ENCODE measurements at places on chromosomes 13 and 19.
A peak's percentile ranks its signal among the peaks of the same experiment; 100 is the strongest.

DNA sequence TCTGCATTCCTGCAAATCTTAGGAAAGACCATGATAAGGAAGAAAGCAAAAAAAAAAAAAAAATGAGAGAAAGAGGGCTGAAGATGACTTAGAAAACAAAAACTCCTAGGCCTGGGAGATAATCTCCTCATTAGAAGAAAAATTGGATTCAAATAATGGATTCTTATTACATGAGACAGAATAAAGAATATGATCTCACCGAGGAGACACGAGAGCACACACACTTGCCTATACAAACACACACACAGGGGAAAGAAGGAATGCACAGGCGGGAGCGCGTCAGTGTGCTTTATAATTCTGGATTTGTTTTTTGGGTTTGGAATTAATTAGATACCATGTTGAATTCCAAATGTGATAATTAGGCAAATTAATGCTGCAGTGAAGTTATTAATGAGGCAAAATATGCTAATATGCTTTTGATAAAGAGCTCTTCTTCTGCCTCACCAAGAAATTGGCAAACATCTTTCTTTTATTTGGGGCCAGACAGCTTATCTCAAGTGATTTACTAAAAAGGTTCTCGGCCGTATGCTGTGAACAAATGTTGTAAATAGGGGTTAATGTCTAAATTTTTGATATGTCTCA is 36.1 kb upstream of the PCDH8 start:
- DNase-seq, result no peak

DNA sequence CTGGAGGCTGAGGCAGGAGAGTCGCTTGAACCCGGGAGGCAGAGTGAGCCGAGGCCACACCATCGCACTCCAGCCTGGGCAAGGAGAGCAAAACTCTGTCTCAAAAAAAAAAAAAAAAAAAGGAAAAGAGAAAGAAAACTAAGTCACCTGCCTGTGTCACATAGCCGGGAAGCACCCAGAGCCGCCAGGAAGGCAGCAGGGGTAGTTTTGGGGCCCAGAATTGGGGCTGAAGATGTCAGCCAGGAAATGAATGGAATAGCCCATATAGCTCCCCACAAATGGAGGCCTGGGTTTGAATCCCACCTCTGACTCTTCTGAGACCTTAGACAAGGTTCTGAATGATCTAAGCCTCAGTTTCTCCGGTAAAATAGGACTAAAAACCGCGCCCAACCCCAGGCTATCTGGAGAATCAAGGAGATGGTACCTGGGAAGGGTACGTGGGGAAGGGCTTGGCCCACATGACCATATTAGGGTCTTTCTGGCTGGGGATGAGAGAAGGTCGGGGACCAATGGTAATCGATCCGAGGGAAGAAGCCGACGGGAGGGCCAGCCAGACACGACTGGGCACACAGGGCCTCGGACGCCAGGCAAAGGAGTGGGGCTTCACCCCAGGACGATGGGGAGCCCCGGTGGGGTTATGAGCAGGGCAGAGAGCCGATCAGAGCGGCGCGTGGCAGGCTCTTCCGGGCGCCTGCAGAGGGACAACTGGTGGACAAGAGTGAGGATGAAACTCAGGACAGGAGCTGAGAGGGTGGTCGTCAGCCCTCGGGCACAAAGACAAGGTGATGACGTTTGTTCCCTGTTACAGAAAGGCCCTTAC is 14.4 kb downstream of the CCDC124 start:
- DNase-seq, result no peak

DNA sequence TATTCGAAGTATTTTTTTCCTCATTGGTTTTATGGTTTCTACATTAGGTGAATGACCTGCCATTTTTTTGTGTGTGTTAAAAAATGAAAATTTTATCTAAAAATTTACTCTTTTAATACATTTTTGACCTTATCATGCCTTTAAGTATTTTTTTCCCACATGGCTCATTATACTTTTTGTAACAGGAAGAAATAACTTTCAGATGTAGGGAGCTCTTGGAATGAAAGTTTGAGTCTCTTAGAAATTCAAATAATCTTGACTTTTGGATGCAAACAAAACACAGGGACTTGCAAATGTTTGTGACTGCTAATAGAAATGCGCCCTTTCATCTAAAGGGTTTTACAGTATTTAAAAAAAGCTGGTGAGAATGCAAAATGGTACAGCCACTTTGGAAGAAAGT is 457.9 kb downstream of the KLF5 start:
- no peak for DNase-seq

- DNase-seq, result no peak
Measured at GRCh38 chr13:32821149-32821688, 195.0 kb upstream of the KL start.

GRCh38 chr19:30734669-30735068 is 362.5 kb downstream of the ZNF536 start:
- no peak for DNase-seq

- peak; percentile 84 for DNase-seq
Measured at GRCh38 chr19:16659832-16660708, at the start of gene SMIM7. SMIM7 (minus strand) TSS chr19:16660144; CDS start chr19:16660110, 34 bp downstream.

GRCh38 chr19:4372165-4373012 is 28.0 kb downstream of the SH3GL1 start:
- no peak for DNase-seq

DNA sequence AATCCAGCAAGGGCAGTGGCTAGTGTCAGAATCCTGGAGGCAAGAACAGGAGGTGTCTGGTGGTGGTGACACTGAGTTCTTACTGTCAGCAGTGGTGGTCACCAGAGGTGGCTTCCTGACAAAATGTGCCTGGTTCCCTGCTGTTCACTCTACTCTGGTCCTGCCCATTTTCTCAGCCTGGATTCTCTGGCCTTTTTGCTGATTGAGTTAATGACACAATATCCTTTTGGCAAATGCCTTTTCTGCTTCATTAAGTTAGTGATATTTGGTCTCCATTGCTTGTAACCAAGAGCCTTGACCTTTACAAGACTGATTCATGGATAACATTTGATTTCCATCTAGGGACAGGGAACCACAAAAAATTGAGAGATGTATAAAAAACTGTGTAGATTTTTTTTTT is 51.1 kb downstream of the RFC3 start:
- DNase-seq, result no peak

- DNase-seq, result no peak
Measured at GRCh38 chr19:39403331-39404312, 3.0 kb upstream of the ZFP36 start.

DNA sequence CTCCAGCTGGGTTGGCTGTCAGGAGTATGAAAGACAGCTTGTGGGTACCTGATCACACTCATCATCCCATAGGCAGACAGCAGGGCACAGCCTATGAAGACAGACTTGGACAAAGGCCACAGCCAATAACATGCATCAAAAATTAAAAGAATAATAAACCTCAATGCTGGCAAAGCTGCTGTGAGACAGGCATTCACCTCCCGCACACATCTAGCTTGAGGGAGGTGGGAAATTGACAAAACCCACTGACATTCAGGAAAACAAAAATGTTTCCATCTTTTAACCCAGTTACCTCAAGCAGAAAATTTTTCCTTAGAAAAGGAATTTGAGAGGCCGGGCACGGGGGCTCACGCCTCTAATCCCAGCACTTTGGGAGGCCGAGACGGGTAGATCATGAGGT is 14.4 kb downstream of the IL12RB1 start:
- DNase-seq, result no peak

DNA sequence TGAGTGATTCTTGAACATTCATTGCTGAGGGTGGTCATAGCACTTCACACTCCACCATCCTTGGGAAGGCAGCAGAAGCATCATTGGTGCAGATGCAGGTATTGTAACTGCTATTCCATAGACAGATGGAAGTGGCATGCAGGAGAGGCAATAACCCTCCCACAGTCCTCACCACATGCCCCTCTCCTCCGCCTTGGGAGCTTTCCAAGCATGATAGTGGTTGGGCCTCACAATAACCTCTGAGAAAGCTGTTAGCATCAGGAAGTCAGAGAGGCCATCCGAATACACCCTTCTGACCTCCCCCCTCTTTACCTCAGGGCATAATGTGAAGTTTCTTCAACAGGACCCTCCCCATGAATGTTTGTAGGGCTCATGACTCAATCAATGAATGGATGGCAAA is 177.9 kb downstream of the KATNAL1 start:
- no peak for DNase-seq

GRCh38 chr13:37127691-37128241 is 22.3 kb upstream of the CSNK1A1L start:
- DNase-seq, result no peak

GRCh38 chr19:38942471-38943181 is 11.9 kb downstream of the MRPS12 start:
- no peak for DNase-seq

Data from cortex of kidney (tissue), 1 donor.